Cardiac fibroblast (primary cell): ENCODE measurements at places on chromosomes 13 and 19.
A peak's percentile ranks its signal among the peaks of the same experiment; 100 is the strongest.

DNA sequence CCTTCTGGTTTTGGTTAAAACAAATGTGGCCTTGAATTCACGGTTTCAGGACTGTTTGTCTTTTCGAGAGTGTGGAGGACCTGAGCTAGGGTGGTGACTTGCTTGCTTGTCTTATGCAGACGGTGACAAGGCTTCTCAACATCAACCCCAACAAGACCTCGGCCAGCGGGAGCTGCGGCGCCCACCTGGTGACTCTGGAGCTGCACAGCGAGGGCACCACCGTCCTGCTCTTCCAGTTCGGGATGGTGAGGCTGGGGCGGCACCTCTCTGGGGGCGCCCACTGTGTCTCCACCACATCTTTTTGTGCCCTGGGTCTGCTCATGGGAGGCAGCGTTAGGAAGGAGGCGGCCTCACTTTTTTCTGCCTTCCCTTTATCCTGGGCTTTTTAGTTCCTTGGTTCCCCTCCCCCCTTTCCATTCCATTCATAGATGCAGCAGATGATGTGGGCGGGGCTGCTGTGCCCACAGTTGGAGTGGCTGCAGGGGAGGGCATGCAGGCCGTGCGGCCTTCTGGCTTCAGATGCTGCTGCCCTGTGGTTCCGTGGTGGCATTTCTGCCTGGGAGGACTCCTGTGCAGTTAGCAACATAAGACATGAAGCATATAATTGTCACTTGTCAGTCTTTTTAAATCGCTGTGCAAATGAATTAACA is 23.3 kb downstream of the LAMP1 start:
- DNase-seq, result no peak

GRCh38 chr13:90156390-90156789 is 1191.1 kb upstream of the MIR17HG start:
- no peak for DNase-seq

DNA sequence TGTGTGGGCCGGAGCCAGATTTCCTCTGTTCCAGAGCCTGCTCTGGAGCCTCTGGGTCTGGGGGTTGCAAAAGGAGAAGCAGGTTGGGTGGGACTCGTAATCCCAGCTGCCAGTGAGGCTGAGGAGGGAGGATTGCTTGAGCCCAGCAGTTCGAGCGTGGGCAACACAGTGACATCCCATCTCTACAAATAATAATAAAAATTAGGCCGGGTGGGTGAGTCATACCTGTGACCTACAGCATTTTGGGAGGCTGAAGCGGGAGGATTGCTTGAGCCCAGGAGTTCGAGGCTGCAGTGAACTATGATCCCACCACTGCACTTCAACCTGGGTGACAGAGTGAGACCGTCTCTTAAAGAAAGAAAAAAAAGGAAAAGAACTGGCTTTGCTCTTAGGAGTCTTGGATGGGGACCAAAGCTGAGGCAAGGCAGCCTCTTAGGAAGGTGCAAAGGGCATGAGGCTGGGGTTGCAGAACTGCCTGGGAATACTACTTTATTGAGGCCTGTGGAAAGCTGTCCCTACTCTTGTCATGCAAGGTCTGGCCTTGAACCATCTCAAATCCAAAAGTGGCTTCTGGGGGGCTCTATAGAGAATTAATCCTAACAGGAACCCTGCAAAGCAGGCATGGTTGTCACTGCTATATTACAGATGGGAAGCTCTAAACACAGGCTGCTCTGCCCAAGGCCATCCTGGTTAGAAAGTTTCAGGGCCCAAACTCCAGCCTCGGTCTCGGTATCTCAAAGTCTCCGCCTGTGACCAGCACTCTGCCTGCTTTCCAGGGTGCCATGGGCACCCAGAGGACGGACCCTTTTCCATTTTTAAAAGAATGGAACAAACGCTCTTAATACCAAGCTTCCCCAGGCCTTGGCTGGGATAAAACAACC is 880 bp upstream of the C19orf12 start:
- peak; percentile 22 for DNase-seq

GRCh38 chr13:33183431-33184111 is 102.0 kb downstream of the STARD13 start:
- no peak for DNase-seq

GRCh38 chr19:42529248-42529764 is 1.0 kb upstream of the CEACAM1 start:
- DNase-seq, result peak; percentile 69

DNA sequence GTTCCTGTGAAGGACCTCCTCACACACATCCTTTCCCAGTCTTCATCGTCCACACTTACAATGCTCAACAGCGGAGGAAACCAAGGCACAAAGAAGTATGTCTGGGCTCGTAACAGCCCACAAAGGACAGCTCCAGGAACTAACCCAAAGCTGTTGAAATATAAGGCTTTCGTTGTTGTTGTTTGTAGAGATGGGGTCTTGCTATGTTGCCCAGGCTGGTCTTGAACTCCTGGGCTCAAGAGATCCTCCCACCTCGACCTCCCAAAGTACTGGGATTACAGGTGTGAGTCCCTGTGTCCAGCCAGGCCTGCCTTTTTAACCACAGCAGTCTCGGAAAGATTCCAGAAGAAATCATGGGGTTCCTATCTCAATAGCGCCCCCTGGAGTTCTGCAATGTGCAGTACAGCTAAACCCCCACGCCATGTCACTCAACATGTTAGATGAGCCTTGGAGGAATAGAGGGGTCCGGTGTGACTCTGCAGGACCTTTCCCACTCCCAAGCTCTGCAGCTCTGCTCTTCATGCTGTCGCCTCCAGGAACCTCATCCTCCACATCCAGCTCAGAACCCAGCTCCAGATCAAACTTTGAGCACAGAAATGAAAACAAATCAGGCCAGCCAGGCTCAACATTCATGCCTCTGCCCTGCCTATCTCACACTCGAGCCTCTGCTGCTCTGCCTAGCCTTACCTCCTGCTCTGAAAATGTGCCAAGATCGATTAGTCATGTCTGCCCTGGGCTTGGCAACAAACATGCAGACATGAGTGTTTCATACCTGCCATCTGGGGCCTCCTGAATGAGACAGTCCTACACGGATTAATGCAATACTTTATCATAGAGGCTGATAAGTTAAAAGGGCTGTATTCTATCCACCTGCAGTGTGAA is 7.5 kb downstream of the PLA2G4C start:
- peak; percentile 74 for DNase-seq

- peak; percentile 77 for DNase-seq
Measured at GRCh38 chr13:111177081-111177711, 62.1 kb downstream of the ARHGEF7 start.

- DNase-seq, result no peak
Measured at GRCh38 chr13:91726671-91727070, 328.2 kb downstream of the GPC5 start.

GRCh38 chr19:47122359-47123335 is 8.0 kb upstream of the SAE1 start:
- peak; percentile 66 for DNase-seq

GRCh38 chr13:90016688-90017087 is 1330.8 kb upstream of the MIR17HG start:
- DNase-seq, result no peak

DNA sequence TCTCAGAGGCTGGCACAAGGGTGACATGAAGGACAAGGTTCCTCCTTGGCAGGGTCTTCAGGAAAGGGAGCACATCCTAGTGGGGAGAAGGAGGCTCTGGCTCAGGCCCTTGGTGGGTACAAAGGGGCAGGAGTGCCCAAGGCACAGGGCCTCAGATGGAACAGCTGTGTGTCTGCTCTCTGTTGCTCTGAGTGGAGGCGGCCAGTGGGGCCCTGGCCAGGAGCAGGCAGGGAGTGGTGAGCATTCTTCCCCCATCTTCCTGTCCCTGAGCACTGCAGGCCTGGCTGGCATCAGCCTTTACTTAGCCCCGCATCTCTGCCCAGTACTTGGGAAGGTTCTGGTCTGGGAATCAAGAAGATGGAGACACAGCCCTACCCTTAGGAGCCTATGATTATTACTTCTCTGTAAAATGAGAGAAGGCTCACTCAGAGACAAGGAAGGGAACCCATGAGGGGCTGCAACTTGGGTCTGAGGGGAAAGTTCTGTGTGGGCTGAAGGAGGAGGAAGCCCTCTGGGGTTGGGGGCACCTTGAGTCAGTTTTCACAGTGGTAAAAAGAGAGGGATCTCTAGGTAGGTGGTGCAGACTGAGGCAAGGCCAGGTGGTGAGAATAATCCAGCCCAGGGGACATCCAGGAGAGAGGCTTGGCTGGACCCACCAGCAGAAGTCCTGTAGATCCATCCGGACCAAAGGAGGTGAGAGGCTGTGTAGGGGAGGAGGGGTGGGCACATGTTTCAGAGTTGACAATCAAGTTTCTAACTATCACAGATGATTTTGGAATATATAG is 173.5 kb downstream of the TSHZ3 start:
- DNase-seq, result no peak

- no peak for DNase-seq
Measured at GRCh38 chr13:85536706-85537105, 262.5 kb downstream of the SLITRK6 start.

DNA sequence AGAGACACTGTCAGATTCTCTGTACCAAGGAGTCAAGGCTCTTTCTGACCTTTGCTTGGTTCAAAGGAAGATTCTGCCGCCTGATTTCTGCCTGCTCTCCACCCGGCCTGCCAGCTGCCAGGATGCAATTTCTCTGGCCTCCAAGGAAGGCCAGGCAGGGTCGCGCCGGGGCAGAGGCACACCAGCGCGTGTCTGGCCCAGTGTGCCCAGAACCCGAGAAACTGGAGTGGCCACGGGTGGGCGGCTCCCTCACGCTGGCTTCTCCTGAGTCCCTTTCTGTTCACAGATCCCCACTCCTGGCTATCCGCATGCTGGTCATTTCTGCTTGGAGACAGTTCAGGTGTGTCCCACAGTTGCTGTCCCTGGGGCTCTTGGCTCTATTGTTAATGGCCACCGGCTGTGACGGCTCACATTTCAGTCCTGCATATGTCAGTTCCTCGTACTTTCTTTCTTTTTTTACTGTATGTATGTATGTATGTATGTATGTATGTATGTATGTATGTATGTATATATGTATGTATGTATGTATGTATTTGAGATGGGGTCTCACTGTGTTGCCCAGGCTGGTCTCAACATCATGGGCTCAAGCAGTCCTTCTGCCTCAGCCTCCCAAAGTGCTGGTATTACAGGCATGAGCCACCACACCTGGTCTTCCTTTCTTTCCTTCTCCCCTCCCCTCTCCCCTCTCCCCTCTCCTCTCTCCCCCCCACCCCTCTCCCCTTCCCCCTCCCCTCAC is 16.9 kb downstream of the TMPRSS9 start:
- no peak for DNase-seq

- no peak for DNase-seq
Measured at GRCh38 chr13:24860770-24861169, 96.8 kb downstream of the RNF17 start.

- peak; percentile 86 for DNase-seq
Measured at GRCh38 chr19:47247308-47247990, 8.9 kb upstream of the CCDC9 start.

- no peak for DNase-seq
Measured at GRCh38 chr19:49513746-49514118, 1.3 kb downstream of the FCGRT start.

DNA sequence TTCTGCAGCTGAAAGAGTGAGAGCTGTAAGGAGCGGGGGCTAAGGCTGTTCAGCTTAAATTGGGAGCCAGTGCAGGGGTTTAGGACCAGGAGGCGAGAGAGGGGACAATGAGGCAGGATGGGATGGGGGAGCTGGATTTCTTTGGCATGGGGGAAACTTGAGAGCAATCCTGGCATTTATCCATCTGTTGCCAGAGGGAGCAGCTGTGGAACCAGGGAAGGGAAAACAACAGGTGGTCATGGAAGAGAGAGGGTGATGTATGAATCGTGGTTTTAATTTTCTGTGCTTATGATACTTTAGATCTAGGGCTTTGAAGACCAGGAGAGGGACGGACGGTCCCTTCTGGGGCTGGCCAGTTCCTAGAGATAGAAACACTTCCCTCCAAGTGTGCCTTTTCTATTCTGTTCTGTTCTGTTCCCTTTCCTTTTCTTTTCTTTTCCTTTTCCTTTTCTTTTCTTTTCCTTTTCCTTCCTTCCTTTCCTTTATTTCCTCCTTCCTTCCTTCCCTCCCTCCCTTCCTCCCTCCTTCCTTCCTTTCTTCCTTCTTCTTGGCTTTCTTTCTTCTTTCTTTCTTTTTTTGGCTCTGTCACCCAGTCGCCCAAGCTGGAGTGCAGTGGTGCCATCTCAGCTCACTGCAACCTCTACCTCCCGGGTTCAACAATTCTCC is 16.0 kb upstream of the CCL25 start:
- DNase-seq, result no peak

- DNase-seq, result no peak
Measured at GRCh38 chr19:45496349-45496953, 396 bp downstream of the RTN2 start.

- DNase-seq, result no peak
Measured at GRCh38 chr13:68440874-68441273, 1210.7 kb upstream of the PCDH9 start.

GRCh38 chr13:33490461-33491327 is 205.1 kb upstream of the STARD13 start:
- DNase-seq, result peak; percentile 57

DNA sequence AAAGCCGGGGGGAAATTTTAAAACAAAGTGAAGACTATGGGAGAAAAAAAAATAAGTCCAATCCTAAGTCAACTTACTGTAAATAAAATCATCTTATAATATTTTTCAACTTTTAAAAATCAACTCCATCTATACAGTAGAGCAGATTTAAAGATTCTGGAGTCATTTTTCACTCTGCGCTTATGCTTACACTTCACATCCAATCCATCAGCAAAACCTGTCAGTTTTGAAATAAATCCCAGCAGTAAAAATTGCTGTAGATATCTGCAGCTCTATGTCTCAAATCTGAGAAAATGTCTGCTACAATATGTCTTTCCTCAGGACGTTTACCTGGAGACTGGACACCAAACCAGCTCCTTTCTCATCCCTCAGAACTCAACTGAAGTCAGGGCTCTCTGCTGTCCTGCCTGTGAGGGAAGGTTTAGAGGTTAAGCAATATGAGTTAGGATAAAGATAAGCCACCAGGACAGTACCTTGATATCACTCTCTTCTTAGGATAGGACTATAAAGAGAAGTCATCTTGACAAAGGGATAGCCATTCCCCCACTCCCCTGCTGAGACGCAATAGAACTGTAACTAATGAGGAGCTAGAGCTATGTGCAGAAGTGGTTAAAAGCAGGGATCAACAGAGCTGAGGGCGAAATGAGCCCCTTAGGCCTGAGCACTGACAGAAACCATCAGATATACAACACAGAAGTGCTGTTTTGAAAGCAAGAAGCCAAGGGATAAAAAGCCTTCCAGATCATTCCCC is 254.7 kb upstream of the KLHL1 start:
- DNase-seq, result no peak

- DNase-seq, result no peak
Measured at GRCh38 chr19:47111006-47111621, 2.5 kb downstream of the ZC3H4 start.

DNA sequence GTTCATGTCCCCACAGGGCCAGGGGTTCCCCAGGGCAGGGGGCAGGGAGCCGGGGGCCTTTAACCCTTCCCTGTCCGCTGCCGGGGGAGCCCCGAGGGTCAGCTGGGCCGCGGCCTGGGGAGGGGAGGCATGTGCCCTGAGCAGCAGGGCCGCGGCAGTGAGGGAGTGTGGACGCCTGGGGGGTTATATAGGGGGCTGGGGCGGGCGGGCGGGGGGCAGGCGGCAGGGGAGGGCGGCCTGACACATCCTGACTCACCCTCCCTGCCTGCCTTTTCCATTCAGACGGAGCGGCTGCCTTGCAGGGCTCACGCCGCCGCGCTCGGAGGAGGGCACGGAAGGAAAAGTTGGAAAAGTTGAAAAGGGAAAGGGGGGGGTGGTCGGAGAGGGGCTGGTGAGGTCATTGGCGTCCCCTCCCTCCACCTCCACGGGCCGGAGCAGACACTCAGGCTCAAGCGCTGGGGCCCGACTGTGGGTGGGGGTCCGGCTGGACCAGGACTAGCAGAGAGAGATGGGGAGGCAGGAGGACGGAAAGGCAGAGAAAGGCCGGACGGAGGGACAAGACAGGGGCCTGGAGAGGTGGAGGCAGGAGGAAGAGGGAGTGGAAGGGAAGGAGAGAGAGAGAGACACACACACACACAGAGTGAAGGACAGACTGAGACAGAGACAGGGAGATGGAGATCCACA is at the start of gene IL11:
Gene IL11, minus strand, starts transcription at position 159 of the 684 bp plus-strand sequence. Its CDS starts 153 bp downstream, at position 6.
- DNase-seq, result no peak
